ENCODE measurements at places on chromosomes 13 and 19. TPM values are rescaled to one million over a fixed set of nuclear protein-coding genes. Genes with fewer than 3 reads are reported as not detected.

DNA sequence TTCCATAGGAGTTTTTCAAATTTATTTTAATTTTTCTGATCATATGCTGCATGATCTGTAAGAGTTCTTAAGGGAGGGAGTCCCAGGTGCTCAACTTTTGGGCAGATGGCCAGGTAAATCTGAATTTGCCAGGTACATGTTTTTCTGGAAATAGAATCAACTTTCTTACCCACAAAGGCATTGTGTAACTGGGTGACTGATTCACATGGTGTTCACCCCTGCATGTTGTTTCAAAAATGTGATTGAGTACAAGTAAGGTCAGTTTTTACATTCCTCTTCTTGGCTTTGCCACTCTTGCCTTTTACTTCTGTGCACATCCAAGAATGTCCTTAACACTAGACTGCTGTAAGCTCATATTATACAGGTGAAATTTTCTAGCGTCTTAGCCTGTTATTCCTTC is 30.4 kb downstream of the RB1 start:
- no peak for DNase-seq

DNA sequence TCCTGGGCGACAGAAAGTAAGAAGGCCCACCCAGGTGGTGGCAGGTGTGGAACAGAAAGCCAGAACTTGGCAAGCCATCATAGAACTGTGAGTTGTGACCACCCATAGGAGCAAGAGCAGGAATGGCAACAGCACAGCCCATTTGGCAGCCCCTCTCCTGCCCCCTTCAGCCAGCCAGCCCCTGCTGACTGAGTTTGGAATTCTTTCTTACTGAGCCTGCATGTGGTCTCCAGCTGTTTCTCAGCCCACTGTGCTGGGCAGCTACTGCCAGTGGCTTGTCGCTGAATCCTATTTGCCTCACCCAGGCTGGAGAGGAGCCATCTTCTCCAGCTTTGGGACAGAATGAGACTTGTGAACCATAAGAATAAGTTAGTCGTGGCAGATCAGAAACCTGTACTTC is 28.3 kb downstream of the CNMD start:
- DNase-seq = no peak

The SLC25A41 gene
- 0.21 TPM for polyA plus RNA-seq

The GIPC3 gene
- polyA plus RNA-seq = 1.1 TPM

The CBARP gene
- 1.4 TPM for polyA plus RNA-seq

DNA sequence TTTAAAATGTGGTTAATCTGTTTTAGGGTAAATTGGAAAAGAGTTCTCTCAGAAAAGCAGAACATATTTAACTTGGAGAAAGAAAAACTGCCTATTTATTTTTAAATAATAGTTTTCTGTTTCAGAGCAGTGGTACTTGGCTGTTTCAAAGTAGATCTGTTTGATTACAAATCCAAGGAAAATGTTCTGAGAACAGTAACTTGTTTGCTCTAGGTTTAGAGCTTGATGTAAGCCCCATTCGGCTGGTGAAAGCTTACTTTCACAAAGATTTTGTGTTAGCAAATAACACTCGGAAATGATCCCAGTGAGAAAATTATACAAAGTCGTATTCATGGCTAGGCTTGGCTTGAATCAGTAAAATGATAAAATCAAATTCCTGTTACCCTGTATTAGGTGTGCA is 395.8 kb upstream of the GPC6 start:
- DNase-seq = no peak

DNA sequence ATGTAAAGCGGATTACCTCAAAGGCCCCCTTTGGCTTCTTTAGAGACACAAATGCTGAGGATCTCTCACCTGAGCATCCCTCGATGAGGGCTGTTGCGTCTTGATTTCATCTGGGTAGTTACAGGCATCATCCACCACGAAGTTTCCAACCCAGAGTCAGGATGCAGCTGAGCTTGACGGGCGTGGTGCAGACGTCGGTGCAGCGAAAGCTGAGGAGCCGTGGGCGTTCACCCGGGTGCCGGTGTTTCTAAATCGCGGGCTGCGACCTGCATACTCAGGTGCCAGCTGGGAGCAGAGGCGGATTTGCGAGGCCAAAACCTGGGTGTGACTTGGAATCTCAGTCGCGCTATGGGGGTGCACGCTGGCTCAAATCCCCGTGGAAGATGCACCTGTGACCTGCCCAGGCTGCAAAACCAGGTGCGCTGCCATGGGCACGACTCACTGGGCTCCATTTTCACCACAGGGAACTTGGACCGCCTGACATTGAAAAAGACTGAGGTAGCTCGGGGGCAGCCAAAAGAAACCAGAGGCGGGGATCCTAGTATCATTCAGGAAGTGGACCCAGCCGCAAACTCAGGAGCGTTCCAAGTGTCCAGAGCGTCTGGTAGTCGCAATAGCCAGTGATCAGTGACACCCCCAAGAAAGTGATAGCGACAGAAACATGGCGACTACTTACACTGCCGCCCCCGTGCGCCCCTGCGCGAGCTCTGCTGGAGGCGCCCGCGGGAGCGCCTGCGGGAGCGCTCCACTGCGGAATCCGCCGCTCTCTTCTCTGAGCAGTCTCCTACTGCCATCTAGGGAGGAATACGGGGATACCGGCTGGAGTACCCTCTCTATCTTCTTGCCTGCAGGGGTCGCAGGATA is 36.4 kb upstream of the IGFL4 start:
- DNase-seq = peak; percentile 39

The TSHZ3 gene
- polyA plus RNA-seq = 12.0 TPM

The GNA15 gene
- 2.2 TPM for polyA plus RNA-seq

DNA sequence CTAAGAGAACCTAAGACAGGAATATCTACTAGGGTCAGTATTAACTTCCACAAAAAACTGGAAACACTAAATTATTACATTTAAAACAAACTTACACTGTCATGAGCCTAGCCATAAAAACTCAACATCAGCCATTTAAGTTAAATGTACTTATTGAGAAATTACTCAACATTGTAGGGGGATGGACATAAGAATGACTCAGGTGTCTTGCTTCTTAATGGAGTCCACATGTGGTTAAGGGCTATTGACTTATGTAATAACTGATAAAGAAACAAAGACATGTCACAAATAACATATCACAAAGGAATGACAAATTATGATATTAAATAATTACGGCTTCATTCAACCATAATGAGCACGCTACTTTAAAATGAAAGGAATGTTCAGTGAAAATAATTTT is 36.2 kb downstream of the CLDN10 start:
- DNase-seq = no peak

The SCN1B gene
- 1.1 TPM for polyA plus RNA-seq

The NCLN gene
- 28.1 TPM for polyA plus RNA-seq

The LILRA1 gene
- polyA plus RNA-seq = 0.70 TPM

DNA sequence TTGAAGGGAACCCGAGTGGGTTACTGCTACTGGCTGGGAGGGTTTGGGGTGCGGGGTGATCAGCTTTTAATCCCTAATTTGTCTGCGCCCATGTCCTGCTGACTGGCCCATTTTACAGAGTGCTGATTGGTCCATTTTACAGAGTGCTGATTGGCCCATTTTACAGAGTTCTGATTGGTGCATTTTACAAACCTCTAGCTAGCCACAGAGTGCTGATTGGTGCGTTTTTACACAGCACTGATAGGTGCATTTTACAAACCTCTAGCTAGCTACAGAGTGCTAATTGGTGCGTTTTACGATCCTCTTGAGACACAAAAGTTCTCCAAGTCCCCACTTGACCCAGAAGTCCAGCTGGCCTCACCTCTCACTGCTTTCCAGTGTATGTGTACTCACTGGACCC is 43.2 kb downstream of the MTMR6 start:
- no peak for DNase-seq

The TMEM86B gene
- 5.7 TPM for polyA plus RNA-seq

- no peak for DNase-seq
These were observed 9.7 kb upstream of the DACH1 start for GRCh38 chr13:71876648-71877255.

GRCh38 chr19:4059891-4060620 is 6.6 kb downstream of the ZBTB7A start:
- DNase-seq = no peak

The GDF15 gene
- 23.7 TPM for polyA plus RNA-seq

DNA sequence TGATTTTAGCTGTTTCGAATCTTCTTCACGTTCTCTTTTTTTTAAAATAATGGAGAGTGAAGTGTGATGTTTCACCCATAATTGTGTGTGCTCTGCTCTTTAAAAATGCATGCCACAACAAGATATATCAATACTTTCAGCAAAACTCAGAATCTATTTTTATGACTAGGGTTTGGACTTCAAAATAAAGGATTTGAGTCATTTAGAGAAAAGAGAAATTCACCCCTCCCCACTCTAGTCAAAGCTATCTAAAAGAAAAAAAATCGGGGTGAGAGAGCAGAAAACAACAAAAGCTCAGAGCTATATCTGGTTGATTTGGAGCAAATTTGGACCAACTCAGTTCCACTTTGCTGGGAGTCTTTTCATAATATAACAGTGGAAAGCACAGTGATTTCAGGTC is 244.5 kb downstream of the DNAJC15 start:
- no peak for DNase-seq

The DMKN gene
- polyA plus RNA-seq = 59.7 TPM

GRCh38 chr13:106804991-106805390 is 237.1 kb upstream of the ARGLU1 start:
- DNase-seq = no peak

- peak; percentile 56 for DNase-seq
These were observed 9.2 kb upstream of the CLIP3 start for GRCh38 chr19:36041831-36042230.

DNA sequence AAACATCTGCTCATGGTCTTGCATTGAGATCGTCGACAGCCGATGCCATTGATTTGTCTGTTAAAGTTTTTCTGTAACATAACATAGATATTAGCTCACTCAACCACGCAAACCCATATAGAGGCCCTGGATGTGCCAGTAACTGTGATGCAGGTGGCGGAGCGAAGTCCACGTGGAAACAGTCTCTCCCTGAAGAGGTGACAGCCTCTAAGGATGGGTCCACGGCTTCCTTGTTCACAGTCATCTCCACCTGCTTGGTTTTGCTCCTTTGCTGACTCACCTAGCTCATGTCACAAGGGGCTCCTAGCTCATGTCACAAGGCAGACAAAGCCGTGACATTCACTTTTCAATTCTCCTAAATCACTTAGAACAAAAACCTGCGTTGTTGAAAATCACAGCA is 42.4 kb upstream of the FARP1 start:
- no peak for DNase-seq

The TSSK6 gene
- polyA plus RNA-seq = 0.57 TPM

DNA sequence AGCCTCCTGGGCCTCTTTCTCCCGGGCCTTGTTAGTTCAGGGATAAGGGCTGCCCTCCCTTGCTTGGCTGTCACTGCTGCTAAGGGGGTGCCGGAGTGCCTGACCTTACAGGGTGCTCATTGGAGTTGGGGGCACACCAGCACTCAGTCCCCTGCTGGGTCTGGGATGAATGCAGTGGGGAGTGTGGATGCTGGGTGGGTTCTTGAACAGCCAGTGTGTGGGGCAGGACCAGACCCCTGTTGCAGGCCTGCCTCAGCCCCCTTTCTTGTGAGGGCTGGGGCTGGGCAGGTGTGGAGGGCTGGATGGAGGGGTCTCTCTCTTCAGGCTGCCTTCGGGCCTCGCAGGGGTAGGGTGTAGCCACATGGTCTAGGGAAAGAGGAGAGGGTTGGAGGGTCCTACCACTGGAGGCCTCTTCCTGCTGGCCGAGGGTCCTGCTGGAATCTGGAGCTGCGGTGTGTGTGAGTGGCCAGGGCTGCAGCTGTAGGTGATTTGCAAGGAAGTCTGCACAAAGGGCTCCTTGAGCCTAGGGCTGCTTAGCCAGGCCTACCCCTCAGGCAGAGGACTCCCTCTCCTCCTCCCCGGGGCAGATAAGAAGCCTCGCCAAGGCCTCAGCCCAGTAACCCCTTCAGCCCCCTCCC is 3.2 kb downstream of the CEBPA start:
- no peak for DNase-seq

DNA sequence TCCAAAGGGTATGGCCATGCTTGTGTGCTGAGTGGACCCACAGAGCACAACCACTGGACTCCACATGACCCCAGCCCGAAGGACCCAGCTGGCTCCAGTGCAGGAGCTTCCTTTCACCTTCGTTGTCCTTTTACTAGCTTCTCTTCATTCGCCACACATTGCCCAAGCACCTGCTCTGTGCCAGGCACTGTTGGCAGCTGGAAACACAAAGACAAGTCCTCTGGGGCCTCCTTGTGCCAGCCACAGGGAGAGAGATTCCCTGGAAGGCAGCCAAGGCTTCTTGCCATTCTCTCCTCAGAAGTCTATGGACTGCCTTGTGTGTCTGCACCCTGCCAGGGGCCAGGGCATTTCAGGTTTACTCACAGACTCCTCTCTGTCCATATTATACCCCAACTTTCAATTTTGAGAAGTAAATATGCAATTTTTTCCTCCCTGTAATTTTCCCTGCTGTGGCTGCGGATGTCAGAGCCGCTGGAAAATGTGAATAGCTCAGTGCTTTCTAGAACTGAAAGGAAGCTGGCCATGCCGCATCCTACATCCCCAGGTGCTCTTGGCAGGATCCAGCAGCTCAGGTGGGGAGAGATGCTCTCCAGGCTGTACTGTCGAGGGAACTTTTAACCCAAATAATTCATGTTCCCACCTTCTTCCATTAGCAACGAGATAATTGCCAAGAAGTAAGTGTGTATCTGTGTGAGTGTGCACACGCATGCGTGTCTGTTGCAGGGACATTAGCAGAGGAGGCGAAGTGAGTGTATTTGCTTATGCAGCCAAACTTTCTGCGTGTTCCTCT is 57.2 kb downstream of the CHST8 start:
- no peak for DNase-seq

DNA sequence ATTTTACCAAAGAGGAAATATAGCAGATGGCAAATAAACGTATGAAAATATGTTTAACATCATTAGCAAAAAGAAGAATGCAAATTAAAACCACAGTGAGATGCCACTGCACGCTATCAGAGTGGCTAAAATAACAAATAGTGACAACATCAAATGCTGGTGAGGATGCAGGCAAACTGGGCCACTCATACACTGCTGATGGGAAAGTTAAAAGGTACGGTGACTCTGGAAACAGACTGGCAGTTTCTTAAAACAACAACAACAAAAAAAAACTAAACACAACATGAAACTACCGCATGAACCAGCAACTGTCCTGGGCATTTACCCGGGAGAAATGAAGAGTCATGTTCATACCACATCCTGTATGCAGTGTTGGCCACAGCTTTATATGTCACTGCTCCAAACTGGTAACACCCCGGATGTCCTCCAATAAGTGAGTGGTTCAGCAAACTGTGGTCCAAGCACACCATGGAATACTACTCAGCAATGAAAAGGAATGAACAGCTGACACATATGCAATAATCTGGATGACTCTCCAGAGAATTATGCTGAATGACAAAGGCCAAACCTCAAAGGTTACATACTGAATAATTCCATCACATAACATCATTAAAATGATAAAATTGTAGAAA is 22.3 kb downstream of the EPS15L1 start:
- DNase-seq = no peak

- no peak for DNase-seq
These were observed 202.7 kb downstream of the SHISA2 start for GRCh38 chr13:25848812-25849745.

The THSD8 gene
- polyA plus RNA-seq = 12.9 TPM

GRCh38 chr13:93320942-93321341 is 94.3 kb downstream of the GPC6 start:
- no peak for DNase-seq

DNA sequence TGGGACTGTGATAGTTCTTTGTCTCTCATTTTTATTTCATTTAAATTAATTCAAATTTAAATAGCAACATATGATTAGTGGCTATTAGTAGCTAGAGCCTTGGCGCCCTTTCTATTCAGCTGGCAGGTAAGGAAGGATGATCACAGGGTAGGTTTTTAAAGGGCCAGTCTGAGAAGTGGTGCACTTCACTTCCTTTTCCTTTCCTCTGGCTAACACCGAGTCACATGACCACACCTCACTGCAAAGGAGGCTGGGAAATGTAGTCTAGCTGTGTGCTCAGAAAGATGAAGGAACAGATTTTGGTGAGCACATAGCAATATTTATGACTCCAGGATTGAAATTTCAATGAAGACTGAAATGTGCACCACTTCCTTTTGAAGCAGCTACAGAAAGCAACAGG is 128.7 kb downstream of the TSHZ3 start:
- no peak for DNase-seq

The ZNF419 gene
- polyA plus RNA-seq = 23.6 TPM
